ENCODE measurements at places on chromosomes 13 and 19. TPM values are rescaled to one million over a fixed set of nuclear protein-coding genes. Genes with fewer than 3 reads are reported as not detected.
A peak's percentile ranks its signal among the peaks of the same experiment; 100 is the strongest.

GRCh38 chr19:23914402-23915286 is at the start of gene ZNF726:
TSS of gene ZNF726 (plus strand) at chr19:23914886. CDS start at chr19:23914995, 109 bp downstream.
- DNase-seq, result peak; percentile 90

Gene F2RL3
- total RNA-seq, result 1.2 TPM

Gene PDE4A
- total RNA-seq, result 10.0 TPM

Gene SLC1A6
- not detected for total RNA-seq
